ENCODE measurements at places on chromosomes 2 and 18.

- DNase-seq = no peak
Observed at GRCh38 chr2:181877181-181877664, 14.3 kb upstream of the ITPRID2 start.

DNA sequence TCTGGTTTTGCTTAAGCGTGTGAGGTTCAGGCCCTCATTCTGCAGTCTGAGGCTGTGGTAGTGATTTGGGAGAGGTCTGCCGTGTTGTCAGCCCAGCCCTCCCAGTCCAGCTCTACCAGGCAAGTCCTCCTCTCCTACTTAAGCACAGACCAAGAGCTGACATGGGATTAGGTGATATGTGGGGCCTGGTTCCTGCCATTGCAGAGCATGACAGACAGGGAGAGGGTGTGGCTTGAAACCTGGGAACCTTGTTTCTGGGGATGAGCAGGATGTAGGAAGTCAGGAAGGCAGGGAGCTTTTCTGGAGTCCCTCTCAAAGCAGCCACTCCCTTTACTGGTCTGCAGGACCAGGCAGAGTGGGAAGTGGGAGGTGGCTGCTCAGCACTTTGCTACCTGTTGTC, 38.6 kb downstream of the PTPRM start:
- DNase-seq = no peak

DNA sequence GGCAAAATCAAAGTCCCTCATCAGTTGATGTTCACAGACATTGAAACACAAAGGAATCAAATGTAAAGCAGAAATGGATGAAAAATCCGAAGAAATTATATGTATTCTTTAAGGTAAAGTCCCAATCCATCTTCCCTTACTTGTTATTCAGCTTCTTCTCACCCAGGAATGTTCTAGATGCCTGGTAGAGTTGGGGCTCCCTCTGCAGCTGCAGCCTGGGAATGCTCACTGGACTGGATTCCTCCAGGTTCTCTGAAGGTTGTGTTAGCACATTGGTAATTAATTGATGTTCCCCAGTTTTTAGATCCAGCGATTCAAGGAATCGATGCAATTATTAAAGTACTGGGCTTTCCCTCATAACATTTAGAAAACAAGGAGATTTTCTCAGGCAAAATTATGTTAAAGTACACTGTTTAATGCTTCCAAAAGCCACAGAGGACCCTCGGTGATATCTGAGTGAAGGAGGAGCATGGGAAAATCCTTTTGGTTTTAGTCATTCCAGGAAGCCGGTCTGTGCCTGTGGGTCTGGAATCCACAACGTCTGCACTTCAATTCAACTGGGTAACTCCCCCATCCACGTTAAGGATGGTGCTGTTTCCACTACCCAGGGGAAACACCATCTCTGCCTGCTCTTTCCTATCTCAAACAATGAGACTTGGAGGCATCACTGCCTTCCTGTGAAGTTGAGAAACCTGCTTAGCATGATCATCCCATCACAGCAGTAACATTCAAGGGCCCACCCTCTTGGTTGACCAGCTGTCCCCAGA, 22.0 kb downstream of the NTSR2 start:
- peak; percentile 19 for DNase-seq

DNA sequence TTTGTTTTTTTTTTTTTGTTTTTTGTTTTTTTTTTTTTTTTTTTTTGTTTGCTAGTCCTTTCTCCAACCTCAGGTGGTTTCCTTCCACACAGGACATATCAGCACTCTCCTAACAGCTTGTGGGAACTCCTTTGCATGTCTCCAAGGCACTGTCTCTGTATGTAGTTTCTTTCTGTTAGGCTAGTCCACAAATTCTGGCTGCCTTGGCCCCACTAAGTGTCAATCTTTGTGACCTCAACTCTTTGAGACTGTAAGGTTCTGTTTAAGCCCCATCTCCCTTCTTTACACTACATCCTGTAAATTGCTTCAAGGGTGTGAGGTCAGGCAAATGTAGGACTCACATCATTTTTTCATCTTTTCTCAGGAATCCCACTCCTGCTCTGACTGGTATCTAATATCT, 85.1 kb downstream of the NCOA1 start:
- DNase-seq = no peak

DNA sequence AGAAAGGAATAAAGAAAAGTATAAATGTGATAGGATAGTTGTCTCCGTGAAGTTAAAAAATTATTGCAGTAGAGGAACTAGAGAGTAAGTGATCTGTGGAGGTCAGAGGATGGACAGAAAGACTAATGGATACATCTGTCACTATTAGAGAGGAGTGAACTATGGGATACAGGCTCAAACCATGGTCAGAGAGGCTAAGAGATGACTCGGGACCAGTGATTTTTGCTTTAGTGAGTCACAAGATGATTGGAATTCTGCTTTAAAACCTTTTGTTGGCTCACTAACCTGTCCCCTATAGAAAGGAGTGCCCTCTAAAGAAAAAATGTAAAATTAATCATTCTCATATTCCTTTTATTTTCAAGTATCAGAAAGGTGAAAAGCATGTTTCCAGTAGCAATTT, 30.3 kb downstream of the ALMS1 start:
- no peak for DNase-seq

GRCh38 chr2:228657807-228658402, 476.4 kb upstream of the SPHKAP start:
- DNase-seq = peak; percentile 81

DNA sequence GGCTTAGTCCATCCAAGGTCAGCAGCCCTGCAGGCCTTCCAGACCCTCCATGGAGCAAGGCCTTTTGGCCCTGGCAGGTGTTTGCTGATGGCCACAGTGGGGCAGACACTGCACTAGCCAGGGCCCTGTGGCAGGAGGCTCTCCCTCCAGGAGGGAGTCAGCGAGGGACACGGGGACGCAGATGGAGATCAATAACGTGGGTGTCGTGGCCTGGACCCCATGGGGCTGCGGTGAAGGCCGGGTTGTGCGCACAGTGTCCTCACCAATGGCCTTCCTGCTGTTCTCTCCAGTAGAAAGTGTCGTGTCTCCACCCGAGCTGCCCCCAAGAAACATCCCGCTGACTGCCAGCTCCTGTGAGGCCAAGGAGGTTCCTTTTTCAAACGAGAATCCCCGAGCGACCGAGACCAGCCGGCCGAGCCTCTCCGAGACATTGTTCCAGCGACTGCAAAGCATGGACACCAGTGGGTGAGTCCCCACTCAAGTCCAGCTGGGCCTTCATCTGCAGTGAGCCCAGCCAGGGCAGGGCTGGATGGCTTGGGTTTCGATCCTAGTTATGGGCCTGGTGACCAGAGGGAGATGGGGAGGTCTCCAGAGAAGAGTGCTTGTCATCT, 65.4 kb downstream of the INPP5D start:
- no peak for DNase-seq

GRCh38 chr2:74739733-74740241, 85.7 kb downstream of the SEMA4F start:
- no peak for DNase-seq

GRCh38 chr2:138280999-138281695, 220.4 kb upstream of the SPOPL start:
- DNase-seq = no peak

DNA sequence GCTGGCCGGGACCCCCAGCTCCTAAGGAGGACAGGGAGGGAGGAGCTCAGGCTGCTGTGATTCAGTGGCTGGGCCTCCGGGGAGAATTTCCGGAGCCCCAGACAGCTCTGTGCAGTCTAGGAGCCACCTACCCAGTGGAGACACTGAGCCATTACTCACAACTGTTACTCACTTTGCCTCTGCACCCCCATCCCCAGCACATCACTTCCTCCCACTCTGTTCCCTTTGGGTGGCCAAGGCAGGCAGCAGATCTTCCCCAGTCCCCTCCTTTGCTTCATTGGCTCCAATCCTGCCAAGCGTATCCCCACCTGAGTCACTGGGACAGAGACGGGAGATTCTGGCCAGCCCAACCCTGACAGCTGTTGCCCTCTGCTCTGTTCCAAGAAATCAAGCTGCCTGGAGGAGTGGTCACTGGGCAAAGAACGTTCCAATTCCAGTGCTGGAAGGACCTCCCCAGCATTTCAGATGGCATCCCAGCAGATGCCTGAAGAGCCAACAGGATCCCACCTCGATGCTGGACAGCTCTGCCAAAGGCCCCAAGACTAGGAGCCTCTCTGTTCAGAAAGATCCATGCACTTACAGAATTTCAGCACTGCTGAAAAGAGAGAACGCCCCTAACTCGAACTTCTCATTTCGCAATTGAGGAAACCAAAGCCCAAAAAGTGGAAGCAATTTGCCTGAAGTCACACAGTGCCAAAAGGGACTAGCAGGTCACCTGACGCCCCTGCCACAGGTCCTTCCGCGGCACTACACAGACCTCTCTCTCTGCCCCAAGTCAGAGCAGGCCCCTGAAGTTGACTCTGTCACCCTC, 68.3 kb downstream of the TNS1 start:
- DNase-seq = no peak

DNA sequence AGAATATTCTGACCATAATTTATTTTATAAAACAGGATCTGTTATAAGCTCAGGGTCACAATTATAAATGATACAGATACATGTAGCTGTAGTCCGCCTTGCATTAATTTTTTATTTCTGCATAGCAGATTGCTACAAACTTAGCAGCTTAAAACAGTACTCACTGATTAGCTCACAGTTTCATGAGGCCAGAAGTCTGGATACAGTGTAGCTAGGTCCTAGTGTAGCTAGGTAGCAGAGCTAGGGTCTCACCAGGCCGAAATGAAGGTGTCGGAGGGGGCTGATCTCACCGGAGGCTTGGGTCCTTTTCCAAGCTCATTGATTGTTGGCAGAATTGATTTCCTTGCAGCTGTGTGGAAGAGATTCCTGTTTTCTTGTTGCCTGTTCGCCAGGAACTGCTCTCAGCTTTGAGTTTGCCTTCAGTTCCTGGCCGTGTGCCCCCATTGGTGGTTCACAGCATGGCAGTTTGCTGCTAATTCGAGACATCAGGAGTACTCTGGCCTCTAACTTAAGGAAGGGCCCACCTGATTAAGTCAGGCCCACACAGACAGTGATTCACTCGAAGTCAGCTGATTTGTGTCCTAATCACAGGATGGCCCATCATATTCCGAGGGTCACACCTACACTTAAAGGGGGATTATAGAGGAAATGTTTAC, 18.4 kb downstream of the NAPG start:
- DNase-seq = no peak
